Right renal pelvis (tissue), 4 donors: ENCODE measurements at places on chromosomes 7 and 10. TPM values are rescaled to one million over a fixed set of nuclear protein-coding genes. Genes with fewer than 3 reads are reported as not detected.

GNGT1 gene
- polyA plus RNA-seq: 0.44 TPM

DNA sequence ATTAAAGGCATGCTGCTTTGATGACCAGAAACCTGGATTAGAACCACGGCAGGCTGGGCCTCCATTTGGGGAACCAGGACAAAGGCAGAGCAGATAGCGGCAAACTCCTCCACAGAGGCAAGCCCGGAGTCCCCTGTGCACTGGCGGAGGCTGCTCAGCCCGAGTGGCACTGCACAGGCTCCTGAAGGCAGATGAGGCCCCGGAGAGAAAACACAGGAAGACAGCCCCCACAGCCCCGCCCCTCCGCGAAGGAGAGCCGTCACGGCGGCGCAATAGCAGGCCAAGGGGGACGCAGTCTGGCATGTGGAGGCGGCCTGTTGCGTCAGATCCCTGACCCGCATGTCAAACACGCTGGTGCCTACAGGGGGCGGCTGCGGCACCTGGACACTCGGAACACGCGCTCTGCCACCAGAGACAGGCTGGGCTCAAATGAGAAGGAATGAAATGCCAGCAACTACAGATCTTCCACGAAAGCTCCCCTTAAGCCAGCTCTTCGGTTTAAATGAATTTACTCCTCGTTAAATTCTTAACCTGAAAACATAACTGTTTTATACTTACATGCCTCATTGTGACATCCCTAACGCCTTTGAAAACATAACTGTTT is 128.5 kb downstream of the MAD1L1 start:
- no peak for DNase-seq

- DNase-seq: peak; percentile 67
Measured at GRCh38 chr7:95596198-95597063, at the start of gene PDK4. TSS of gene PDK4 (minus strand) at chr7:95596516. CDS start at chr7:95596293, 223 bp downstream.

PNLIPRP1 gene
- polyA plus RNA-seq: not detected

GRCh38 chr7:80189638-80190037 is 55.0 kb downstream of the GNAI1 start:
- no peak for DNase-seq
